Cardiac septum (tissue), 1 donor: ENCODE measurements at places on chromosomes 11 and 22.

GRCh38 chr11:92636543-92637188 lies 332.8 kb upstream of the MTNR1B start:
- no peak for DNase-seq

DNA sequence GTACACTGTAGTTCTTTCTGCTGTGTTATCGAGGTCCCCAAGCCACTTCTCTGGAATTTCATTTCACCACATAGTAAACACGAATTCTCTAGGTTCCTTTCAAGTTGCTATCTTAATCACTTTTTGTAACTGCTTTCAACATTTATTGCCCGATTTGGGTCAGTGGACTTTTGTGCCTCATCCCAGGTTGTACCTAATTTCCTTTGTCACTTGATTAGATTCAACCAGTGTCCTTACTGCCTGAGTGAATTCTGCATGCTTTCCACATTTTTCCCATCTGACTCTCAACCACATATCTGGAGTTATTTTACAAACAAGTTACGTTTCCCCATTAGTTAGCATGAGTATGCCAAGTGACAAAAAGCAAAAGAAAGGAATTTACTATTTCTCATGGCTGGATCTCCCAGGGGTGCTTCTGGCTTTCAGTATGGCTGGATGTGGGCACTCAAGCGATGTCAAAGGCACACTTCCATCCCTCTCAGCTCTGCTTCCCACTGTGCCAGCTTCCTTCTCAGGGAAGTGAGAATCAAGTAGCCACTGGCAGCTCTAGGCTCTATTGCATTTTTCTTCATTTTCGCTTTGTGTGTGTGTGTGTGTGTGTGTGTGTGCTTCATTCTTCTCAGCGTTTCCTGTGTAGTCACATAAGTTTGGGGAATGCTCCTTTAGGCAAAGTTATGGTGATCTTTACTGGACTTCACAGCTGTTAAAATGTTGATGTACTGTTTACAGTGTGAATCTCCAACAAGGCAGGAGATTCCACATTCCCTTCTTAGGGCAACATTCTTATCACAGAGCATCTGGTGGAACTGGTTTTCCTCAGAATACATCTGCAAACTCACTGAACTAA lies 128.9 kb downstream of the DBX1 start:
- peak; percentile 35 for DNase-seq

- DNase-seq, result no peak
Observed at GRCh38 chr11:65919573-65920371, 546 bp downstream of the DRAP1 start.

- no peak for DNase-seq
Observed at GRCh38 chr22:44753189-44754042, 1.0 kb downstream of the ARHGAP8 start.

- peak; percentile 72 for DNase-seq
Observed at GRCh38 chr11:64793271-64794160, 9.5 kb downstream of the MAP4K2 start.

- no peak for DNase-seq
Observed at GRCh38 chr11:64208796-64209562, 2.5 kb downstream of the FERMT3 start.

GRCh38 chr11:18358646-18359045 lies 35.7 kb upstream of the LDHA start:
- no peak for DNase-seq

DNA sequence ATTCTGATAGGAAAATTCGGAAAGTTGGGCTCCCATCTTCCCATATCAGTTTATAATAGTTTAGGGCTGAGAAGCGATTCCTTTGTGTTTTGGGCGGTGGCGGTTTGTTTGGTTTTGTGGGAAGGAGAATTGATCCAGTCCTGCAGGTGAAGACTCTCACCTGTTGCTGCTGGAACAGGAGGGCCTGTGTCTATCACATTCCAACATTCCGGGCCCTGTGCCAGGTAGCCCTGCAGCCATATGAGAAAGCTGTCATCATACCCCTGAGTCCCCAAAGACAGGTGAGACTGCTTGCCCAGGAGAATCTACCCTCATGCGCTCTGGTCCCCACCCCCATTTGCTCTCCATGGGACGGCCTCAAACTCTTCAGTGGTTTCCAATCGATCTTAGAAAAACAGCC lies 62.1 kb downstream of the TRAF6 start:
- no peak for DNase-seq

GRCh38 chr11:125772834-125773505 lies 5.7 kb downstream of the PATE2 start:
- no peak for DNase-seq

- no peak for DNase-seq
Observed at GRCh38 chr22:28810821-28811491, 10.6 kb upstream of the XBP1 start.

GRCh38 chr11:86740628-86741483 lies 59.5 kb upstream of the PRSS23 start:
- DNase-seq, result no peak

DNA sequence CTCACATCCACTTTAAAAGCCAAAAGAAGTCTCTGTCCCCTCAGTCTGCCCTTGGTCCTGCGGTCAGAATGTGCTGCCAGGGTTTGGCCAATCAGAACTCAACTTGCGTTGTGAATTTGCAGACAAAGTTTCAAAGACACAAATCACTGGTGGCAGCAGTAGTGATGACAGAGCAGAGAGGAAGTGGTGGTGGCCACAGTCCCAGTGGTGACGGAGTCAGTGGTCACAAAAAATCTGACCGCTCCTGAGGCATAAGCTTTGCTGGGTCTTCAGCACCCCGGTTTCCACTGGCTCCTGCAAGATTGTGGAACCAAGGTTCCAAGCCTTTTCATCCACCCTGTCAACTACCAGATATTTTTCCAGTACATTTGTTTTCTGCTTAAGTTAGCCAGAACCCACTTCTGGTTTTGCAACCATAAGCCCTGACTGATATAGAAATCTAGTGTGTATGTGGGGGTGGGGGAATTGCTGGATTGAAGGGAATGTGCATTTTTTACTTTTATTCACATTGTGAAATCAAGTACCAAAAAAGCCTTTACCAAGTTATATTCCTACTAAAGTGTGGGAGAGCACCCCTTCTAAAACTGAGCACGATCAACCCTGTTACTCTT lies 112.3 kb downstream of the TMPRSS5 start:
- DNase-seq, result no peak

- no peak for DNase-seq
Observed at GRCh38 chr22:33561149-33561807, 359.0 kb downstream of the LARGE1 start.
